ENCODE measurements at places on chromosomes 2 and 18.

DNA sequence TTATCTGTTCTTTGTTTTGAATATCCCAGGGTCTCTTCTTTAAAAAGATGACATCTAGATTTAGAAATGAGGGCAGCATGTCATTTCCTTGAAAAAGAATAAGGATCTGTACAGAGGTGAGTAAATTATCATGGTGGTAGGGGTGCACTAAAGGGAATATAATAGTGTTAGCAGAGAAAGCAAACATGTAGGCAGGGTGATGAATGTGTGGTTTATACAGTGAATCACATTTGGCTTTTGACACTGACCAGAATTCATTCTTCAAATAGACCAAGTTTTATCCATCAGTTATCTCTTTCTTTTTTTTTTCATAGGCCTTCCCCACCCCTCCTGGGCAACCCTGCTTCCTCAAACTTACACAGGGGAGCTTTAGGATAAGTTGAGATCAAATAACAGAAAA, 184.5 kb upstream of the LRP1B start:
- no peak for DNase-seq

DNA sequence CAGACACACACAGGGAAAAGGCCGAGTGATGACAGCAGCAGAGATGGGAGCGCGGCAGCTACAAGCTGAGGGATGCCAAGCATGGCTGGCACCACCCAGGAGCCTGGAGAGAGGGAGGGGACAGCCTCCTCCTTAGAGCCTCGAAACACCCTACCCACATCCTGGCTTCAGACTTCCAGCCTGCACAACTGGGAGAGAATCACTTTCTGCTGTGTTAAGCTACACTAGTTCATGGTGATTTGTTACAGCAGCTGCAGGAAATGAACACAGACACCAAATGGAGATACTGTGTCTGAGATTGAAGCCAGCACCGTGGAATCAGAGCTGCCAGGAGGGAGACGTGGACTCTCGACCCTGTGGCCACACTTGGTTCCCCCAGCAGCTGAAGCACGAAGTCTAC, 27.5 kb upstream of the FOSL2 start:
- DNase-seq: no peak

DNA sequence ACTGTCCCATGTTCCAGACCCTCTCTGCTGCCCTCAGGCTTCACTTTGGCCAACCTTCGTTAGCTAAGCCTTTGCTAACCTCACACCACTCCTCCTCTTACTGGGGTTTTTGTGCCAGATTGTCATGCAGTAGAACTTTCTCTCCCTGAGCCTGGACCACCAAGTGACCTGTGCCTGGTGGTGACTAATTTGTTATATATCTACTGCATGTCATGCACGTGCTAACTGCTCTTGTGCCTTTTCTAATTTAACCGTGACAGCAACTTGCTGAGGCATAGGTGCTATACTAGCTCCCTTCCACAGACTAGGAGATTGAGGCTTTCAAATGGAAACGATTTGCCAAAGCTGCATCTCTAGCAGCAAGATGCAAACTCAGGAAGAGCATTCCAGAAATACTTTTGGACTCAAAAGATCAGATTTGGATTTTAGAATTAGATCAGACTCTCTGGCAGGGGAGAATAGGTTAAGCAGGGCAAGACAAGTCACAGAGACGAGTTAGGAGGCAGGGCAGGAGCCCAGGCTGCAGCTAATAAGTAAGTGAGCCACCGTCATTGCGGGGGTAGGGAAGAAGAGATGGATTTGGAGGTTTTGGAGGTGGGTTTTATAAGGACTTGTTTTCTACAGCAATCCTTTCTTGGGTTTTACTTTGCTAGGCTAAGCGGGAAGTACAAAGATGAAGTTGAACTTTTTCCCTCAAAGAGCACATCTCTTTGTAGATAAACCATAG, 1.8 kb downstream of the PPP1R7 start:
- DNase-seq: no peak

- peak; percentile 42 for DNase-seq
Observed at GRCh38 chr2:99032786-99033185, 96.8 kb upstream of the CRACDL start.

GRCh38 chr2:233208382-233209116, 42.9 kb upstream of the ATG16L1 start:
- DNase-seq: no peak

GRCh38 chr2:241706537-241706936, 4.7 kb downstream of the ING5 start:
- no peak for DNase-seq

DNA sequence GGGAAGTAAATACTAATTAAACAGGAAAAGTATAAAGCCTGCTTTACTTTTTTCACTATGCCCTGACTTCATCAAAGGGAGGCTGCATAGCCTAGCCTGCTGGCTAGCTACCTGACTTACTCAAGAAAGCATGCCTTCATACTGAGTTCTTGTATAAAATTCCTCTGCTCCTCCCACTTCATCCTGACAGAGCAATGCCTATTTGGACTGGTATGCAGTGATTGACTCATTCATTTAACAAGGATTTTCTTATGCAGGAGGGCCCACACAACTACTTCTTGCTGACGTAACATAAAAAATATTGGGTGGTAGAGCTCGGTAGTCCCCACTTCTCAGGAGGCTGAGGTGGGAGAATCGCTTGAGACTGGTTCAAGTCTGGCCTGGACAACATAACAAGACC, 70.5 kb downstream of the PRPF40A start:
- no peak for DNase-seq

DNA sequence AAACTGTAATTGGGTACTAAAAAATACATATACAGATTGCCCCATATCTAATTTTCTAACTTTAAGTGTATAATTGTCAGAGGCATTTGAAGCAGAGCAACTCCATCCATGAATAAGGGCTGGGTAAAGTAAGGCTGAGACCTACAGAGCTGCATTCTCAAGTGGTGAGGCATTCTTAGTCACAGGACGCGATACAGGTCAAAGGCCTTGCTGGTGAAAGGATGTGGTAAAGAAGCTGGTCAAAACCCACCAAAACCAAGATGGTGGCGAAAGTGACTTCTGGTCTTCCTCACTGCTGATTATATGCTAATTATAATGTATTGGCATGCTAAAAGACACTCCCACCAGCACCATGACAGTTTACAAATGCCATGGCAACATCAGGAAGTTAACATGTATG, 50.0 kb downstream of the SLC8A1 start:
- peak; percentile 11 for DNase-seq

GRCh38 chr2:213279971-213280370, 4.3 kb upstream of the SPAG16 start:
- no peak for DNase-seq

- no peak for DNase-seq
Observed at GRCh38 chr2:2919574-2920365, 457.8 kb downstream of the EIPR1 start.

- no peak for DNase-seq
Observed at GRCh38 chr18:6610466-6610865, 119.0 kb upstream of the ARHGAP28 start.

DNA sequence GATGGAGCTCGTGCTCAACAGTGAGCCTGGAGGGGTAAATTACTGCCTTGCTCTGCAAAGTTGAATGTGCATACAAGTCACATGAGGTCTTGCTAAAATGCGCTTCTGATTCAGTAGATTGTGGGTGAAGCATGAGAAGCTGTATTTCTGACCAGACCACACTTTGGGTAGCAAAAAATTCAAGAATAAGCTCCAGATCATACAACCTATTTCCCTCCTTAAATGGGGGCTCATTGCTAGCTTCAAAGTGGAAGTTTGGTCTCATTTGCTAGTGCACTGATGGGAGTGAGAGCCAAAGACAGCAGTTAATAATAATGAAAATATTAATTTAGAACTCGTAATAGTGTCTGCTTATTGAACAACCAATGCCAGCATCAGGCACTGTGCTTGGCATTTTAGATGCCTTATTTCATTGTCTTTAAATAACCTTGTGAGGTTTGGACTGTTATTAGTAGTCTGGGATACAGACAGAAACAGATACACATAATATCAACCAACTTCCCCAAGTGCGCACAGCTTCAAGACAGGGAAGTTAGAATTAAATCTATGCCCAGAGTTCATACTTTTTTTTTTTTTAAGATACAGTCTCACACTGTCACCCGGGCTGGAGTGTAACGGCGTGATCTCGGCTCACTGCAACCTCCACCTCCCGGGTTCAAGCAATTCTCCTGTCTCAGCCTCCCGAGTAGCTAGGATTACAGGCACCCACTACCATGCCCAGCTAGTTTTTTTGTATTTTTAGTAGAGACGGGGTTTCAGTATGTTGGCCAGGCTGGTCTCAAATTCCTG, 18.0 kb downstream of the APOB start:
- no peak for DNase-seq

- no peak for DNase-seq
Observed at GRCh38 chr18:39854291-39854690, 2100.7 kb upstream of the PIK3C3 start.

Measured in activated CD4-positive, alpha-beta T cell treated with anti-CD3 and anti-CD28 coated beads, Interleukin-2, Interleukin-6, amounts not matched to agents 100 ng/mL and 50 ng/mL, durations not matched to agents 16 hours and 8 hours (primary cell).